ENCODE measurements at places on chromosomes 3 and 15.

DNA sequence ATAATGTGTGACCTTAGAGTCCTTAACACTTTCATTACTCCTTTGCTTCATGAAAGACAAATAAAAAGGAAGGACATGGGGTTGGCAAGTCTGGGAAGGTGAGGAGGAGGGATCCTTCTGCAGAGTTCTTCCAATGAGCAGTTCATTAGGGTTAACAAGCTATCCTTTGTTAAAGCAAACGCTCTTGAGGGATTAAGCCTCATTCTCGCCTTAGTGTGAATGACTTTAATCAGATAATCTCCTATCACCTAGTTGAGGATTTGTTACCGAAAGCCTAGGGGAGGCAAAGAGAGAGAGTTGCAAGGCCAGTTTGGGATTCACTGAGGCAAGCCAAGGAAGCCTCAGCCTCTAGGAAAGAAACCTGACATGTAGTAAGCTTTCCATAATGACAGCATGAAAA lies 7.4 kb upstream of the MBNL1 start:
- DNase-seq, result no peak

GRCh38 chr15:33159726-33160453 lies 34.6 kb downstream of the FMN1 start:
- DNase-seq, result no peak

DNA sequence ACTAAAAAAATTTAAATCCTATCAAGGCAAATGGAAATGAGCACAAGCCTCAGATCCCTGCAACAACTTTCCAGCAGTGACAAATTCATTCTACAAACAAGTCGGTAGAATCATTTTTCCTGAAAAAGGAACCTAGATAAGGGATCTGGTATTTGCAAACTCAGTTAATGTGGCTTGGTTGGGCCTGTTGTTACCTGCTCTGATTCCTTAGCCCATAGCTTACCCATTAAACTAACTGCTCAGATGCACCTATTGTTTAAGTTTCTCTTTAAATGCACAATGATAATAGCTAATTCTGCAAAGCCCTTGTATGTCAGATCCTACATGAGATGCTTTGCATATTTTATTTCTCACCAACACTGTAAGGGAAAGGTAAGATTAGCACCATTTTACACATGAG lies 377.4 kb upstream of the RGMA start:
- no peak for DNase-seq

DNA sequence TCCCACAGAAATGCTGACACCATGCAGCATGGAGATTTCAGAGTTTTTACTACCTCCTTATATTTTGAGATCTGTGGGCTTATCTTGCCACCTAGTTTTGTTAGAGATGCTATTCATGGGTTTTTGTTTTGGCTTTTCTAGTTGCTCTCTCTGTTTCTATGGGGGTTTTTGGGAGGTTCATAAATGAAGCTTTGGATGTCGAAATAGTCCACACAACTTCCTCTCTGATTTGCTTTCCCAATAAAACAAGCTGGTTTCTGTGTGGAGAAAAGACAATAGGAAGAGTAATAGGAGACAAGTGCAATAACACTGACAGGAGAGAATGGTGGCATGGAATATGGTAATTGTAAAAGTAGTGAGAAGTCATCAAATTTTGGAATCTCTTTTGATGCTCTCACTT lies 106.8 kb upstream of the GPR149 start:
- no peak for DNase-seq

DNA sequence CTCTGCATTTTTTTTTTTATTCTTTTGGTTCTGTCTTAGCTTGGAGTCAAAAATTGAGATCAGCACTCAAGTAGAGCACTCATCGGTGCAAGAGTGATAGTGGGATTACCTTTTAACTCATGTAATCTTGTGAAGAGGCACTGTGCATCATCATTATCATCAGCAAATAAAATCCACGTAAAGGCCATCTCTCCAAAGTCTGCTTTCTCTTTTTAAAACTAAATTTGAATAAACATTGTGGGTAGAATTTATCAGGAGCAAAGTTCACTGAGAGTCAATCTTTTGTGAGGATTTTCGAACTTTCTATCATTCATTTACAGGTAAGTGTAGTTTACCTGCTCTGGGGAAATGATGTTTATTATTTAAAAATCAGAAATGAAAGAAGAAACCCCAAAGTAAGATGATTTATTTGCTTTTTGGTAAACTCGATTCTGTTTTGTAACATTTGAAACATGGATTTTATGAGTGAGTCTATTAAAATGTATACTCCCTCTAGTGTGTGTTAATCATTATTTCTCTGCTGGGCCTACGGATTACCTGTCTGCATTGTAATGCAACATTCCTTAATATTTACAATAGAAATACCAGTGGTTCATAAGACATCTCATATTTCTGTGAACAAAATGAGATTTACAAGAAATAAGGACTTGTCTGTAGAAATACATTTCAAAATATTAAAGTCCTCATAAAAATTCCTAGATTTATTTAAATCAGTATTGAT lies 327.7 kb upstream of the NAALADL2 start:
- DNase-seq, result no peak

- DNase-seq, result no peak
These were observed 308.1 kb downstream of the CHST2 start for GRCh38 chr3:143427631-143428030.

DNA sequence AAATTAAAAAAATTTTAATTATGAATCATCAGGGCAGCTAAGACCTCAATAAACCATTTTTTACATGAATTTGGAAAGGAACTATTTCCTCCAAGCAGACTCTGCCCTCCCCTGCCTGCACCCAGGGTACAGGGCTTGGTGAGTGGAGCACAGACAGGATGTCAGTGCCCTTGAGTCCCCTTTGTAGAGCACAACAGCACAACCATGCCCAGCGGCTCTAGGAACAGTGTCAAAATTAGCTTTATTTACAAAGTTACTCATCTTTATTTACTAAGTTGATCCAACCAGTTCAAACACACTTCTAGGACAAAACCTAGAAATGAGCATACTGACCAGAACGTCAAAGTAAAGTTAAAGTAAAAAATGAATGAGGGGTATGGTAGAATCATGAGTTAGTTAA lies 90.6 kb upstream of the TSC22D2 start:
- no peak for DNase-seq

DNA sequence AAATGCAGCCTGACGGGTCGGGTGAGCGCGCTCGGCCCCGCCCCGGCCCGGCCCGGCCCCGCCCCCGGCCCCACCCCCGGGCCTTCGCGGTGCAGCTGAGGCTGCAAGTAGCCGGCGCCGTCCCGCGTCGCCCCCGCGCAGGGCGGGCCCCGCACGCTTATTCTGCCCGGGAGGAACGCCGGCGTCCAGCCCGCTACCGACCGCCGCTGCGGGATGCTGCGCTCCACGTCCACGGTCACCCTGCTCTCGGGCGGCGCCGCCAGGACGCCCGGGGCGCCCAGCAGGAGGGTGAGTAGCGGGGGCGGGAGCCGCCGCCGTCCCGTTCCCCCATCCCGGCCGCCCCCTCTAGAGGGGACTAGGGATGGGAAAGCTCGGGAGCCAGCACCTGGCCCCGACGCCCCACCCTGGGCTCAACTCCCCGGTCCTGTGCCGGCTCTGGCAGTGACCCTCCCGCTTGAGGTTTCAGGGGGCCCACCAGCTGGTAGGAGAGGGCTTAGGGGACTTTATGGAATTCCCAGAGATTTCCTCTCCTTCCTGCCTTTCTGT lies at the start of gene MYZAP:
MYZAP (plus strand) TSS at position 83 of the 546 bp plus-strand sequence; CDS start at position 214, 131 bp downstream.
- no peak for DNase-seq

DNA sequence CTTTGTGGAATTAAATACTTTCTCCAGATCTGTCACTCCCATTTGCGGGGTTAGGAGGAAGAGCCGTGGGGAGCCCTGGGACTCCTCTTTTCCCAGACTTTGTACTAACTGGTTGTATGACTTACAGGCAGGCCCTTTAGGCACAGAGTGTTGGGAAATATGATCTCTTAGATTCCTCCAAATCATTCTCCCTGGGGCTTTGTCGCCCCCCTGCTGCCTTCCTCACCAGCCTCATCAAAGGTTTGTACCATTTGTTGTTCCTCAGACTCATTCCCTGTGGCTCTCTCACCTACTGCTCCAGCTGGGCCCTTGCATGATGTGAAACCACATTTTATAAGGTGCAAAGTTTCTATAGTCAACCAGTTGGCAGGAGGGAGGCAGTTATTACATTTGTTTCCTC lies 56.4 kb downstream of the CRYGS start:
- no peak for DNase-seq

- no peak for DNase-seq
These were observed 687.0 kb upstream of the NECTIN3 start for GRCh38 chr3:110384601-110385000.

DNA sequence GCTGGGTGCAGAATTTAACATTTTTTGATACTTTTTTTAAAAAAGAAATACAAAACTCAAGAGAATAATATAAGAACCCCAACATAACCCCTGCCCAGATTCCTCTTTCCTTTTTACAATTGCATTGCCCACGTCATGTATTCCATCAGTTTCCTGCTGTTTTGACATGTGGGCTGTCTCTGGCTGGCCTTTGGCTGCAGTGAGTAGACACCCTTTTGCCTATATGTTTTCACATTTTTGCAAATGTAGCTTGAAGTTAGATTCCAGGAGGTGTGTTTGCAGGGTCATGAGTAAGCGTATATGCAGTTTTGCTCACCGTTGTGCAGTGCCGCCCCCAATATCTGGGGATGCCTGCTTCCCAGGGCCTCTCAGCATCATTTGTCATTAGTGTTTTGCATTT lies 28.0 kb upstream of the ATP10A start:
- no peak for DNase-seq

- no peak for DNase-seq
These were observed 525 bp downstream of the SETD2 start for GRCh38 chr3:47163169-47164006.

- no peak for DNase-seq
These were observed 11.5 kb downstream of the FOXL2 start for GRCh38 chr3:138935505-138935862.

- DNase-seq, result no peak
These were observed 42.6 kb upstream of the GCSAM start for GRCh38 chr3:112175646-112176045.

- no peak for DNase-seq
These were observed 9.8 kb upstream of the RPSA start for GRCh38 chr3:39396690-39397089.

- DNase-seq, result peak; percentile 91
These were observed 62.6 kb downstream of the SMAD3 start for GRCh38 chr15:67127965-67128364.

- no peak for DNase-seq
These were observed 33.2 kb upstream of the ZFAND6 start for GRCh38 chr15:80026310-80026709.
